Urothelium cell line (cell line): ENCODE measurements at places on chromosomes 16 and 17.

- peak; percentile 18 for DNase-seq
These were observed 115.1 kb downstream of the MRTFB start for GRCh38 chr16:14186007-14186794.

GRCh38 chr17:39082482-39082881 lies 69.0 kb downstream of the PLXDC1 start:
- no peak for DNase-seq

- DNase-seq: no peak
These were observed 6.7 kb downstream of the BAHCC1 start for GRCh38 chr17:81401723-81402529.

DNA sequence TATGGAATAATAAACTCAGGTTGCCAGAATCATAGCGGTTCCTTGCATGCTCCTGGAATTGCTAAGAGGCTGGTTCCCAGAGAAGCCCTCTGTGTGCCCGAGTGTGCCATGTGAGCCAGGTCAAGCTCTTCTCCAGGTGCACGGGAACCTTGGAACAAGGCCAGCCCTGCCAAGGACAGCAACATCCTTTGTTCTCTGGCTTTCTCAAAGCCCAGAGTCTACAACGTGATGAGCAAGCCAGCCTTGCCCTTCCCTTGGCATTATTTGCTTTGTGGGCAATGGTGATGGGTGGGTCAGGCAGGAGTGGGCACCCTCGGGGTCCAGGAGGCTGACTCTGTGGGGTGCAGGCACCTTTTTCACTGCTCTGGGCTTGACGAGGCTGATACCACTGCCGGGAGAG lies 14.2 kb upstream of the SEC14L1 start:
- peak; percentile 86 for DNase-seq

DNA sequence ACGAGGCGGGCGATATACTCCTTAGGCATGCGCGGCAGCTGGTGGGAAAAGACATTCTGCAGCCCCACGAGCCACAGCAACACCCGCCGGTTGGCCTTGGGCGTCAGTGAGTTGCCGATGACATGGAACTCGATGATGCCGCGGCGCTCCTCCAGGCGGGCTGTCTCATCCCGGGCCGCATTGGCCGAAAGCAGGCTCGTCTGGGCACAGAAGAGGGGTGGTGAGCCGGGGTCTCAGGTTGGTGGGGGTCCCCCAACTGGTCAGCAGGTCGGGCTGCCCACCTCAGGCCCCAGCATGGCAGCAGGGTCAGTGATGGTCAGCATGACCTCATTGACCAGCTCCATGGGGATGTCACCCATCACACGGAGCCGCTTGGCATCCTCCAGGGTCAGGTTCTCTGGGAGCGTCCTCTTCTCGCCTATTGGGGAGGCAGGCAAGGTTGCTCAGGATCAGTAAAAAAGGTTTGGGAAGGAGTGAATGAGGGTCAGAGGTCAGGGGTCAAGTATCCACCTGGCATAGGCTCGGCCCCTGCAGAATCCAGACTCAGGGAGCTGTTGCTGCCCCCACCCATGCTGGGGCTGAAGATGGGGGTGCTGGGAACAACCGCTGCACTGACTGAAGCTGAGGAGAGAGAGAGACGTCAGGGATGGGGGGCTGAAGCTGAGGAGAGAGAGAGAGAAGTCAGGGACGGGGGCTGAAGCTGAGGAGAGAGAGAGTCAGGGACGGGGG lies 3.6 kb downstream of the KAT2A start:
- no peak for DNase-seq

DNA sequence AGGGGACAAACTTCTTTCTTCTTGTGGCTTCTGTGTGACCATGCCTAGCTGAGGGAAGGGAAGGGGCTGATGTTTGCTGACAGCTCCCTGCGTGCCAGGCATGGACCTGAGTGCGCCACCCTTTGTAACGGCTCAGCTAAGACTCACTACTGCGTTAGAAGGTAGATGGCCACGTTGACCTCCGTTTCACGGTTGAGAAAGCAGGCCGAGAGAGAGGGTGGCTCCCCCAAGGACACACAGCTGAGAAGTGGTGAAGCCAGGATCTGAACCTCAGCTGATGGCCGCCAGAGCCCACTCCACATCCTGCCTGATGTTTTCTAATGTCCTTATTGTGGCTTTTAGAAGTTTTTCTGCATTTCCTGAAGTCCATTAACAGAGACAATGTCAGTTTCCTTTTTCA lies 45.1 kb downstream of the RGS9 start:
- no peak for DNase-seq

DNA sequence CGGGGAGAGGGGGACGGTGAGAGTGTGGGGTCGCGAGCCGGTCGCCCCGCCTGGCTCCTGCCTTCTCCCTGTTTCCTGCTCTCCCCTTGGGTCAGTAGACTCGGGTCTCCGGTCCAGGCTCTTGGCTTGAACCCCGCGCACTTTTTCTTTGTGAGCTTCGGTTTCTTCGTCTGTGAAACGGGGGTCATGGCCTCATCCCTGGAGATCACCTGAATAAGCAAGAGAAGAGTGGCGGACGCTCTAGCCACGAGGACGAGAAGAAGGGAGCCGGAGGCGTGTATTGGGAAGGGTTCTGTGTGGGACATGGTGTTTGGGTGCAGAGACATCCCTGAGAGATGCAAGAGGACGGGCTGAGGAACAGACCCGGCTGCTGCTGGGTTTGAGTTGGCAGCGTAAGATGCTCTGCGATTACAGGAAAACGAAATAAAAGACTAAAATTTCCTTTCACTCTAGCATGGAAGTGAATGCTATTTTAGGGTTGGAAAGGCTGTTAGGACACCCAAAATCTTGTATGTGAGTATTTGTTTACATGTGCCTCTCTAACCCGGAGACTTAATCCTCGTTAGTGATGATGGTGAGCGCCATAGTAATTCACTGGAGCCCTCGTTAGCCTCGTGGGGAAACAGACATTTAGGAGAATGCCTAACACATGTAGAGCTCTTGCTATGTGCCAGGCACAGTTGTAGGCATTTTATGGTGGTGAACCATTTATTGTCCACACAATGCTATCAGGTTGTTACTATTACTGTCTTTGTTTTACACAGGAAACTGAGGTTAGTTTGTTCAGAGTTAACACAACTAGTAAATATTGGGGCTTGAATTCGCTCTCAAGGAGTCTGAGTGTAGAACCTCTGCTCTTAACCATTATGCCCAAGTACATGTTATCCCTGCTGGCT lies 646 bp downstream of the KIF22 start:
- DNase-seq: no peak

GRCh38 chr17:55314061-55314783 lies 49.5 kb downstream of the HLF start:
- DNase-seq: no peak

DNA sequence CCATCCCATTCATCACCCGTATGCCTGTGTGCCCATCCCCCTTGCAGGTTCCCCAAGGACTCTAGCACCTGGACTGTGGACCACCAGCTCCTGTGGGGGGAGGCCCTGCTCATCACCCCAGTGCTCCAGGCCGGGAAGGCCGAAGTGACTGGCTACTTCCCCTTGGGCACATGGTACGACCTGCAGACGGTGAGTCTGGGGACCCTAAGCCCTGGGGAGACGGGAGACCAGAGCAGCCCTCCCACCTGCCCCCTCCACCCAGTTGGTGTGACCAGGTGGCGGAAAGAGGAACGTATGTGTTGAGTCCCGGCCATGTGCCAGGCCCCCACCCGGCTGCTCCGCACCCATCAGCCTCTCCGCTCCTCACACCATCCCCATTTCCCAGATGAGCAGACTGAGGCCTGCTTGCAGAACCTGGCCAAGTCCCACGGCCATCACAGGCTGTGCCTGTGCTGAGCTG lies 15.6 kb downstream of the GAA start:
- no peak for DNase-seq

- no peak for DNase-seq
These were observed 114.5 kb downstream of the BANP start for GRCh38 chr16:88065747-88066142.

GRCh38 chr16:88347656-88348376 lies 34.9 kb upstream of the ZNF469 start:
- no peak for DNase-seq

- DNase-seq: no peak
These were observed 38.4 kb downstream of the ADCY7 start for GRCh38 chr16:50304467-50305440.

DNA sequence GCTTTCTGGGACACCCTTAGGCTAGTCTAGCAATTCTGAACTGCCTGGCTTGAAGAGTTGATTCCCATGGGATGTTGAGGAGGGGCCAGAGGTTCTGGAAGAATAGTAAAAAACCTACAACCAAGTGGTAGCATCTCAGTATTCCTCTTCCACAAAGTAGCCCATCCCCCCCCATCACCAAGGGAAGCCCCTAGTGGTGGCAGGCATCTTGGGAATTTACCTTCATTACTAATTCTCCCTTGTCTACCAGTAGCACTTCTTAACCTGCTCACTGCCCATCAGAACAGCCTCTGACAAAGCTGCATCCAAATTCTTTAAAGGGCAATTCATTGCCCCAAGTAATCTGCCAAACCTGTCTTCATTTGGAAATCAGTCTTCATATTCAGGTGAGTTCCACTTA lies 12.8 kb upstream of the RAB11FIP4 start:
- no peak for DNase-seq

GRCh38 chr17:11294826-11295225 lies 53.8 kb downstream of the SHISA6 start:
- DNase-seq: no peak

GRCh38 chr16:8452941-8453340 lies 137.4 kb downstream of the TMEM114 start:
- DNase-seq: no peak

GRCh38 chr17:17915183-17915582 lies 57.0 kb downstream of the TOM1L2 start:
- DNase-seq: no peak

DNA sequence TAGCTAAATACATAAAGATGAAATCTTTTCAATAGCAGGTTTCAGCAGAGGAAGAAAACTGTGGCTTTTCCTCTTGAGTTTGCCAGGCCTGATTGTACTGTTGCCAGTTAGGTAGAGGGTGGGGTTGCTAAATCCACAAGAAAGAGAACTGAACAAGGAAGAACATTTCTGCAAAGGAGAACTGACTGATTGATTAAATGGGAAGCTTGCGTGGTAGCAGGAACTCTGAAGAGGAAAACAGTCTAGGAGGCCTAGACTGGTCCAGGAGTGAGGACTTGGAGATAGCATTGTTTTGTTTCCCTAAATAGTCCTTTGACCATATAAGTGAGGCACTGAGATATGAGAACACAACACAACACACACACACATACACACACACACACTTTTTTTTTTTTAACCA lies 18.8 kb downstream of the LRRC36 start:
- DNase-seq: no peak

DNA sequence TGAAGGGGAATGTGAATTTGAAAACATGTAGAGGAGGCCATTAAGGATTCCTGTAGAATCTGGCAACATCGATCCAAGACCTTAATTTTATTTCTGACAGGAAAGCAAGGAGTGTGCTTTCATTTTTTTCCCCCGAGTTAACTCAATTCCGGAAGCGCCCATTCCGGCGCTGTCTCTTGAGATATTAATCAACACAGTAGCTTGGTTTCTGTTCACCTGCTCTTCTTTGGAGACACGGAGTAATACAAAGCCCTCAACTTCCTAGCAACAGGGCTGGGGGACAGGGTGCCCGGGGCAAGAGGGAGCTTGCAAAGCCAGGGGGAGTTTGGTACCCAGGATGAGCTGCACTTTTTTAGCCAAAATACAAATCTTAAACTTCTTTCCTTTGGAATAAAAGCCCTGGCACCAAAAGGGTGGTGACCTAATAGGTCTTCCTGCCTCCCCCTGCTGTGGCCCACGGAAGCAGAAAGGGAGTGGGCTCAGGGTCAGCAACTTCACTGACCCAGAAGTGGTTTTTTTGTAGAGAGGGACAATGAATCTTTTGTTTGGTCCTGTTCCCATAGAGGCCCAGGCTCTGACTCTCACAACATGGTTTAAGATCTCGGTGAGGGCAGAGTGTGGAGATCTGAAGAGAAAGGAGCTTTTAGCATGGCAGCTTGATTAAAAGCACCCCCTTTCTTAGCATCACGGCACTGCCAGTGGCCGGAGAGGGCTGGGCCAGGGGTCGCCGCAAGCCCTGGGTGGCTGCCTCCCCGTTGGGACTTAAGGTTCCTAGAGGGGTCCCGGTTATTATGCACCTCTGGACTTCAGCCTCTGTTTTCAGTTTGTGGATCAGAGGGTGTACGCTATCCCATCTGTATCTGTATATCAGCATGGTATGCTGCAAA lies 207.3 kb downstream of the CCDC182 start:
- DNase-seq: peak; percentile 42

DNA sequence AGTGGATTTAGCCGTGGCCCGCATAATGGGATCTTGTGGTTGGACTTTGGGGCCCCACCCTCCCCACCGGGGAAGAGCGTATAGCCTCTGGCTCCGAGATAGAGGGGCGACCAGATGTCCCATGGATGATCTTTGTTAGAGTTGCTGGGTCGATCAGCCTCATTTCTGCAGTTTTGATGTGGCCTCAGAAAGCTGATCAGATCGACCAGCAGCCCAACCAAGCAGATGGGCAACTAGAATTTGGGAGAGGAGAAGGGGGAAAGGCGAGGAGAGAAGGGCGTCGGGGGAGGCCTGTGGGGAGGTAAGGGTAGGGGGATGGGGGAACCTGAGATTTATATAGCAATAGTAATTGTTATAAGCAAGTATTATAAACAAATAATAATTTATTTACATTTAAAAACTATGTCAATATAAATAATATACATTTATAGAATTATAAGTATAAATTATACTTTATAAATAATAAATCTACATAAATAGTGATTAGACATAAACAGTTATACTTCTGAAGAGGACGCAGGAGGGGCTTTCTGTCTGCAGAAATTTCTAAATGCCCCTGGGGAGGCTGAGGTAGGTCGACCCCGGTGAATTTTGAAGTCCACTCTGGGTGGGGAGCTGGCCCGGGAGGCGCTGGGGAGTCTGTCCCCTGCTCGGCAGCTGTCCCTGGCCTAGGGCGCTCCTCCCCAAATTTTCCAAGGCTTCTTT lies 136.3 kb downstream of the KCNJ12 start:
- DNase-seq: no peak

GRCh38 chr17:56217921-56218320 lies 64.6 kb downstream of the ANKFN1 start:
- DNase-seq: peak; percentile 36

- no peak for DNase-seq
These were observed 251.5 kb downstream of the KATNIP start for GRCh38 chr16:27801289-27801945.

DNA sequence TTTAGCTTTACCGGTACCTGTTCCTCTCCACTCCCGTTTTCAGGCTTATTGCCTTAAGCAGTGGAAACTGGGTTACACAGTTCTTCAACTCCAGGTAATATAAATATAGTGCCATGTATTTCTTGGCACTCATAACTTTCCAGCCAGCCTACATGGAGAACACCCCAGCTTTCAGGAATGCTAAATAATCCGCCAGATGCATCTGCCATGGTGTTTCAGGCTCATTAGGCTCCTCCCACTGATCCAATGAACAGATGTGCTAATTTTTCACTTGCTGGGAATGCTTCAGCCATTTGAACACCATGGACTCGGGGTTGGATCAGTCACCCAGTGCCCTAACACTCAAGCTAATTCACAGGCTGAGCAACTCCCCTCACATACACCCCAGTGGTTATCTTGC lies 4.6 kb downstream of the ANKFN1 start:
- no peak for DNase-seq
